ENCODE measurements at places on chromosomes 3 and 15. TPM values are rescaled to one million over a fixed set of nuclear protein-coding genes. Genes with fewer than 3 reads are reported as not detected.

GPR62 gene
- total RNA-seq: 0.25 TPM

MORF4L1 gene
- total RNA-seq: 738 TPM

ANKDD1A gene
- total RNA-seq: 12.0 TPM

TRPC1 gene
- 102 TPM for total RNA-seq

STAB1 gene
- total RNA-seq: 5.9 TPM

GPR149 gene
- 1.7 TPM for total RNA-seq

CHRNA5 gene
- total RNA-seq: 2.0 TPM

SLC30A4 gene
- 22.9 TPM for total RNA-seq

P2RY14 gene
- 0.74 TPM for total RNA-seq

Data from temporal lobe (tissue), 4 donors.